ENCODE measurements at places on chromosomes 7 and 10.

GRCh38 chr7:34949361-34949760 is 87.9 kb downstream of the DPY19L1 start:
- DNase-seq: peak; percentile 42

GRCh38 chr7:25369786-25370185 is 141.5 kb upstream of the NPVF start:
- no peak for DNase-seq

DNA sequence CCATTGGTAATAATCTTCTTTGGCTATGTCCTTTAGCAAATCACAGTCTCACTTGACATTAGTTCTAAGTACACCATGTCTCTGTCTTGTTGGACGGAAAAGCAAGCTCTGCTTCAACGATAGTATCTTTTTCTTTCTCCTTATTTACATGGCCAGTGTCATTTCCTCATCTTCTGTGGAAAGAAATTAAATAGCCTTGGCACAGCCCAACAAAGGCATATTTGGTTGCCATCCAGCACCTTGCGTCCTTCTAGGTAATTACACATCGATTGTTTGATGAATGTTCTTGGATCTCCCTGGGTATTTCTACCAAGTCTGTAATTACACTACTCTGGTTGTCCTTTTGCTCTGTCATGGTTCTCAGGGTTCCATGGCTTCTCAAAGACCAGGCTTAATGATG is 183.1 kb downstream of the CHN2 start:
- no peak for DNase-seq

DNA sequence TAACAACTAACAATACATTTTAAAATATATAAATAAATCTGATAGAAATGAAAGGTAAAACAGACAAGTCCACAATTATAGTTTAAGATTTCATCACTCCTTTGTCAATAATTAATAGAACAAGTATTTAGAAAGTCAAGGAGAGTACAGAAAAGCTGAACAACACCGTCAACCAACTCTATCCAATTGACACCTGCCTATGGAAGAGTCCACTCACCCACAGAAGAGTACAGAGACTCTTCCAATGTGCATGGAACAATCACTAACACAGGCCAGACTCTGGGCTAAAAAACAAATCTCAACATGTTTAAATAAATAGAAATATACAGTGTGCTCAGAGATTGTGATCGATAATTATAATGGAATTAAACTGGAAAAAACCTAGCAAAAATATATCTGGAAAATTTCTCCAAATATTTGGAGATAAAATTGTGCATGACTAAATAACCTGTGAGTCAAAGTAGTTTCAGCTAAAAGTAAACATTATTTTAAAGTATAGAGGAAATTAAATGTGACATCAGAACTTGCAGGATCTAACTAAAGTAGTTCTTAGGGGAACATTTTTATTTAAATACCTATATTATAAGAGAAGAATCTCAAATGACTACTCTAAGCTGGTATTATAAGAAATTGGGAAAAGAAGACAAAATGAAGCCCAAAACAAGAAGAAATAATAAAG is 109.9 kb upstream of the EGFR start:
- no peak for DNase-seq

- DNase-seq: no peak
These were observed 29.3 kb downstream of the KMT2C start for GRCh38 chr7:152406491-152406890.

DNA sequence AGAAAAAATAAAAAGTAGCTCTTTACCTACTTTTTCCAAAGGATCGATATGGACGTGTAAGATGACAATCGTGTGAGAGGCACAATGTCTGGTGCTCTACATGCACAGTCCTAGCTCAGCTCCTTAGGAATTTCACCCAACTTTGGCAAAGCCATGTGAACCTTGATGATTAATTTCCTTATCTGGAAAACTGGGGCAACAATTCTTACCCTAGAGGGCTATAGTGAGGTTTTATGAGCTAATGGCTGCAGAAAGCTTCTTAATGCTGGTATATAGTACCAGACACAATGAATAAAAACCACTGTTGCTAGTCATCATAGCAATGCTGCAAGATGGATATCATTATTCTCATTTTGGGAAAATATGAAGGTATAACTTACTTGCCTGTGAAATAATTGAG is 202.7 kb downstream of the PARD3 start:
- peak; percentile 2 for DNase-seq

DNA sequence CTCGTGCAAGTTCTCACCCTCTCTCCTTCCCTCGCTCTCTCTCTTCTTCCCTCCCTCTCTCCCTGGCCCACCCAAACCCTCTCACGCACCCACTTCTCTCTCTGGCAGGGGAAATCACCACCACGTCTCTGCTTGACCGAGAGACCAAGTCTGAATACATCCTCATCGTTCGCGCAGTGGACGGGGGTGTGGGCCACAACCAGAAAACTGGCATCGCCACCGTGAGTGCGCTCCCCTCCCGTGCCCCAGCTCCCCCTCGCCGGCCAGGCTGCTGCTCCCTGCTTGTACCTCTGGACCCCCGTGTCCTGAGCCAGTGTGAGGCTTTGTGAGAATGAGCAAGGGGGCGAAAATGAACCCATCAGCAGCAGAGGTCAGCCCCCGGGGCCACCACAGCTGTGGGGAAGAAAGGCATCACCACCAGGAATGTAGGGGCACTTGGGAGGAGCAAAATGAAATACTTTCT is 25.5 kb downstream of the C10orf105 start:
- no peak for DNase-seq

DNA sequence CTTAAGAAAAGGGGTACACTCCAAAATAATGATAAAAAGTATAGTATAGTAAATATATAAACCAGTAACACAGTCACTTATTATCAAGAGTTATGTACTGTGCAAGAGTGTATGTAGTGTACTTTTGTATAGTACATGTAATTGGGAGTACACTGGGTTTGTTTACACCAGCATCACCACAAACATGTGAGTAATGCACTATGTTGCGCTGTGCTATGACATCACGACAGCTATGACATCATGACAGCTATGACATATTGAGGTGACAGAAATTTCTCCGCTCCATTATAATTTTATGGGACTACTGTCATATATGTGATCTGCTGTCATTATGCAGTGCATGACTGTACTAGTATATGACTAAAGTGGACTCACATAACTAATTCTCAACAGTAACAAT is 84.6 kb downstream of the KMT2C start:
- no peak for DNase-seq

DNA sequence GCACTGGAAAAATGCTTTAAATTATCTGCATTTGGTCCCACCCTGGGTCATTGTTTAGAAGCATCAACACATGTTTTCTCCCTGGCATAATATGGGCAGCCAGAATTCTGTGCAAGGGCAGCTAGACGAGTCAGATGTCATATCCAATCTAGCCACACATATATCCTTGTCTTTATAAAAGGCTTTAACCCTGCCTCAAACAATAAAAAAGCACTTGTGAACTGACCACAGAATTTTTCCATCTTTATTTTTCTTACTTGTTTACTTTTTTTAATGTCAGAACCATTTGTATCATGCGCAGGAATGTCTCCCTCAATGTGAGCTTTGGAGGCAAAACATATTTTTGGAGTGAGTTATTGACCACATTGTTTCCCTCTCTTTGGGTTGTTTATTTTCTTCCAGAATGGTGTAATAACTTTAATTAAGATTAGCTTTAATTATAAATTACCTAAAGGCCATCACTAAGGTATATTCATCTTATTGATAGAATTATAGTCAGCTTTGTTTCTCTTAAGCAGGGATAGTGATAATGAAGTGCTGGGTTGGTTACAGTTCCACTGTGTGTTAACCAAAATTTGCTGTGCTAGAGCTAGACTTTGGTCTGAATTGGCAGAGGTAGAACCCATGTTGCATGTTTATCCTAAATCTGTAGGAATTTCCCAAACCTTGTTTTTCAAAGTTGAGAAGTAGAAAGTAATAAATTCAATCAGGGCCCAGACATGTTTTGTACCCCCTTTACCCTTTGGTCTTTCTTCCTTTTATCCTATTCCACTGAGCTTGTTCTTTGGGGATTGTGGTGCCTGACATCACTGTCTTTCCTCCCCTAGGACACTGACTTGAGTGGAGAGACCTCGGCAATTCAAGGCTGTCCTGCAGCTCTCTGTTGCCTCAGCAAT is 1078.4 kb downstream of the KCNMA1 start:
- peak; percentile 64 for DNase-seq

DNA sequence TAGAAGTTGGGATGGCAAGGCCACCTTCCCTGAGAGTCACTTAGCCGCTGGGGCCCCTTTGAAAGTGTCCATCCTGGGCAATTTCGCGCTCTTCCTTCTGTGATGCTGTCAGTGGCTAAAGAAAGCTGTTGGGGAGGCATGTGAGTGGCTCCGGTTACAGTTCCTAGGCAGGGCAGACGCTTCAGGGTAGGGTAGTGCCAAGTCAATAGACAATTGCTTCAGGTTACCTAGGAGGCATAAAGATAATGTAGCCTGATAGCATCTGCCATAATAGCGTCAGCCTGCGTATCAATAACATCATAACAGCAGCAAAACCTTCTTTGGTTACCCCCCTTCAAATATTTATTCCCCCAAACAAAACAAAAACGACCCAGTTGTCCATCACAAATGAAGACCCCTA is at the start of gene FAM107B:
FAM107B (minus strand) TSS at position 101 of the 400 bp plus-strand sequence. CDS start 234 bp downstream, outside the sequence.
- no peak for DNase-seq

GRCh38 chr10:53572799-53573198 is 800.2 kb upstream of the MBL2 start:
- no peak for DNase-seq

- DNase-seq: no peak
These were observed 10.2 kb upstream of the OR2F2 start for GRCh38 chr7:143924851-143925250.

DNA sequence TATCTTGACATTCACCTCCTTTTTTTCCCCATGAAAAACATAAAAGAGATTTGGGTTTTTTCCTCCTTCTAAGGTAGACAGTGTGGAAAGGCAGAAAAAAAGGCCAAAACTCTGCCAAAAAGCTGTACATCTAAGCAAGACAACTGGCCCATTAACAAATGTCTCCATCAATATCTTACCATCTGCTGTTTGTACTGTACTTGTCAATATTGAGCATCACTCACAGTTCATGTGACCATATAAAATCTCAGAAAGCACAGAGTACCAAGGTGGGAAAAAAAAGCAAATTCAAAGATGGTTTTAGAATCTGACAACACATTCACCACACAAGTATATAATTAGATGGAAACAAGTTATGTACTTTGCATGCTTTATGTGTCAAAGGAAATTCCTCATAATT is 52.6 kb downstream of the CACNA2D1 start:
- no peak for DNase-seq

DNA sequence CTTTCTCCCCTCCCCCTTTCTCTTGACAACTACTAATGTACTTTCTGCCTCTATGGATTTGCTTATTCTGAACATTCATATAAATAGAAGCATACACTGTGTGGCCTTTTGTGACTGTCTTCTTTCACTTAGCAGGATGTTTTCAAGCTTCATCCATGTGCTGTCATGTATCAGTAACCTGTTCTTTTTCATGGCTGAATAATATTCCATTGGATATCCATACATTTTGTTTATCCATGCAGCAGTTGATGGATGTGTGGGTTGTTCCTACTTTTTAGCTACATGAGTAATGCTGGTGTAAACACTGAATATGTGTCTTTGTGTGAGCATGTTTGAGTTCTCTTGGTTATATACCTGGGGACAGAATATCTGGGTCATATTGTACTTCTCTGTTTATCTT is 107.6 kb downstream of the TRRAP start:
- no peak for DNase-seq

- DNase-seq: no peak
These were observed 1.0 kb upstream of the CHN2 start for GRCh38 chr7:29193316-29194205.

- DNase-seq: no peak
These were observed 234.2 kb upstream of the LRRN3 start for GRCh38 chr7:110856704-110857103.

- no peak for DNase-seq
These were observed 495.1 kb upstream of the POT1 start for GRCh38 chr7:125424721-125425120.

- DNase-seq: no peak
These were observed 159.5 kb upstream of the WDR11 start for GRCh38 chr10:120691625-120692024.

- DNase-seq: no peak
These were observed 794.7 kb downstream of the IPMK start for GRCh38 chr10:57472823-57473619.

DNA sequence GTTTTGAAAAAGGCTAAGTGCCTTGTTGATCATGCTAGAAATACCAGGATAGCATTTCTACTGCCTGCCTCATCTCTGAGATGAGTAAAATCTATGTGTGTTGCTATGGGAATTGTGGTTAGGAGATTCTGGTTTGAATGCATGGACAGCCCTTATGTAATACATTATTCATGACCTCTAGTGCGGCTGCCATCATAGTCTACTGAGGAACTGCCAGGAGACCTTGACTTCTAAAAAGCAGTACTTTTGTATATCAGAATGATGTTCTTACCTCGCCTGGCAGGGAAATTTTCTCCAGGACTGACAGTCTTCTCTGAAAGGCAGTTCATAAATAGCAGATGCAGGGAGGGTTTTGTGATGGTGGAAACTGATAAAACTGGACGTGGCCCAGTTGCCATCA is 248.5 kb downstream of the NSUN6 start:
- no peak for DNase-seq

DNA sequence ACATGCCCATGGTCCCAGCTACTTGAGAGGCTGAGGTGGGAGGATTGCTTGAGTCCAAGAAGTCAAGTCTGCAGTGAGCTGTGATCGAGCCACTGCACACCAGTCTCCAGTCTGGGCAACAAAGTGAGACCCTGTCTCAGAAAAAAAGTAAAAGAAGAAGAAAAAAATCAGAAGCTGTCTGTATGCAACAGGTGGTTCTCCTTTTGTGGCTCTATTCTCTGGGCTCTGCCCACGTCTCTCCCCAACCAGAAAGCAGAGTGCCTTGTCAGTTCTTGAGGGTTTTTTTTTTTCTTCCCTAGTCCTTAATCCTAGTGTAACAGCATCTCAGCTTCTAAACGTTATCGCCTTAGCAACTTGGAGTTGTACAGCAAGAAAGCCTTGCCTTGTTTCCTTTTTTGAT is 89.5 kb downstream of the PRKCQ start:
- DNase-seq: no peak

- no peak for DNase-seq
These were observed 218.0 kb downstream of the FGFR2 start for GRCh38 chr10:121380211-121380610.

Data from fibroblast of skin of left quadriceps (primary cell).